ENCODE measurements at places on chromosomes 1 and 21.

- no peak overlapping the region for H3K27ac ChIP-seq
- H3K4me1 ChIP-seq = no peaks in the 10 kb centered on the region
- H3K27me3 ChIP-seq = peaks cover 8% of the 10 kb centered on the region
Measured at GRCh38 chr1:18160290-18160942, 52.8 kb downstream of the IGSF21 start.

DNA sequence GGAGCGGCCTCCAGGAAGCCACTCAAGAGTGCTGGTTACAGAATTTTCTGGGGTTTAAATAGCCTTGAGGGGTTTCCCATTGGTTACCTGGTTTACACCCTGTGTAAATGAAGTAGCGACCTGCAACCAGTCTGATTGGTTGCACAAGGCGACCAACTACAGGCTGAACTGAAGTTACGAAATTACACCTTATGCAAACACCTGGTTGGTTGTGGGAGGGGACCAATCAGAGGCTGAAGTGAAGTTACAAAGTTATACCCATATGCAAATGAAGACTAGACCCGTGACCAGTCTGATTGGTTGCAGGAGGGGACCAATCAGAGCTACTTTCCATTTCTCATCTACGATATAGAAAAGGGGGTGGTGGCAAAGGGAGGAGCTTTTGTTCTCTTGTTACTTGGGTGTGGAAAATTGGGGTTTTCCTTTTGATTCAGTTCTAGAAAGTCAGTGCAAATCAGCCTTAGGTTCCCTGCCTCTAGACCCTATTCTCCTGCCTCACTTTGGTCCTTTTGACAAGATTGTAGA lies 22.2 kb upstream of the C1orf174 start:
- no peaks in the 10 kb centered on the region for H3K27me3 ChIP-seq
- DNase-seq = no peak
- no peaks in the 10 kb centered on the region for H3K4me1 ChIP-seq
- no peak overlapping the region for H3K4me3 ChIP-seq

- no peak for DNase-seq
- no peaks in the 10 kb centered on the region for H3K27me3 ChIP-seq
- no peak overlapping the region for H3K27ac ChIP-seq
- H3K36me3 ChIP-seq = no peaks in the 10 kb centered on the region
- H3K4me1 ChIP-seq = no peaks in the 10 kb centered on the region
- no peak overlapping the region for H3K4me3 ChIP-seq
Measured at GRCh38 chr1:191558379-191558778, 599.9 kb upstream of the RGS18 start.

DNA sequence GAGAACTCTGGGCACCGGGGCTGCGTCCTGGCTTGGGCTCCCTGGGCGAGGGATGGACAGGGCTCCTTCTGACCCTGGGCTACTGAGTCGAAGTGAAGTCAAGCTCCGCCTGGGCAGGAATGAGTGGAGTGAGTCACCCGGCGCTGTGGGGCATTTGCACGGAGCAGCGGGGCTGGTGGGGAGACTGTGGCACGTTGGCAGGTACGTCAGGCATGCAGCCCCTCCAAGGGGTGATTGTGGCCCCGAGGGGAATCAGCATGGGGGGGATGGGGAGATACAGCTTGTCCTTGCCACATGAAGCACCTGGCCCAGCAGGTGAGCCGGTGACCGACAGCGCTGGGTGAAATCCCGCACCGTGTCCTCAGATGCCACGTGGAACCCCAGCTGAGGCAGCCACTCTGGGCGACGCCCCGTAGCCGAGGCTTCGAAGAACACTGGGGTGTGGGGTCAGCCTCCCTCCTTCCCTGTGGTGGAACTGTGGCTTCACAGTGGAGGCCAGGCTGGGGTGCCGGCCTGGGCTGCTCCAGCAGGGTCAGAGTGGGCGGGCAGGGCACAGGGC lies 62.3 kb downstream of the COL18A1 start:
- no peak overlapping the region for H3K27ac ChIP-seq
- no peak overlapping the region for H3K4me3 ChIP-seq
- peak; percentile 72 for DNase-seq
- H3K4me1 ChIP-seq = peaks cover 3% of the 10 kb centered on the region
- no peaks in the 10 kb centered on the region for H3K36me3 ChIP-seq

- no peaks in the 10 kb centered on the region for H3K4me1 ChIP-seq
- no peak overlapping the region for H3K4me3 ChIP-seq
- no peaks in the 10 kb centered on the region for H3K36me3 ChIP-seq
- no peak for DNase-seq
- no peaks in the 10 kb centered on the region for H3K27me3 ChIP-seq
- H3K27ac ChIP-seq = no peak overlapping the region
Measured at GRCh38 chr21:29704719-29705118, 235.1 kb downstream of the GRIK1 start.

GRCh38 chr1:154970631-154971340 lies at the start of gene SHC1:
Gene SHC1, minus strand, starts transcription at chr1:154970747. Its CDS starts 221 bp downstream, at chr1:154970526.
- peaks cover 35% of the 10 kb centered on the region for H3K36me3 ChIP-seq
- H3K4me1 ChIP-seq = peaks cover 67% of the 10 kb centered on the region
- H3K27ac ChIP-seq = peak within 1 kb of the TSS; percentile 100
- DNase-seq = peak; percentile 92

DNA sequence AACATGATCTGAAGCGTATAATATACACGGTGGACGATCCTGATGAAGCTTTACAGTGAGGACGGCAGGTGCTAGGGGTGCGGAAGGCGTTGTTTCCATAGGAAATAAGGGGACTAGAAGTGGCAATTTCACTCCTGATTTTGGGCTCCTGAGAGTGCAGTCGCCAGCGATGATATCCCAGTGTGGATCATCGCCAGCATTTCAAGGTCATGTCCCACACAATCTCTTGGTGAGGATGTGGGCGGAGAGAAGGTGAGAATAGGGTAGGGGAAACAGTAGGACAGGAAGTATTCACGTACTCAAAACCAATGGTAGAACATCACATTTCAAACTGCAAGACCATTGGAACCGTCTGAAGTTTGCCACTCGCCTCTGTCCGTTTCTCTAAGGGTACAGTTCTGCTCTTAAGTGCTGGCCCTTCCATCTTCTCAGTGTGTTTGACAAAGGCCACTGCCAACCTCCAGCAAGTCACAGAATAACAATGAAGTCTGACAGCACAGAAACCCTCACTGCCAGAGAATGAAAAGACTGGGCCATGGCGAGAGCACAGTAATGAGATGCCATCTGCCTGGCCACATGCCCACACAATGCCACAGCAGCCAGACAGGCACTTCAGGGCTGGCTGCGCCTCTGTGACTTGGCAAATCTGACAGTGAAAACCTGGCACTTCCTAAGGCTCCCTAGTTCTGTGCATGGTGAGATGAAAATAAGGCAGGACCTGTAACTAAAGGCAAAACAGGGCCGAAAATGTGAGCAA lies 27.9 kb downstream of the PCSK9 start:
- peak; percentile 32 for DNase-seq
- H3K27ac ChIP-seq = no peak overlapping the region
- H3K4me3 ChIP-seq = no peak overlapping the region
- H3K4me1 ChIP-seq = no peaks in the 10 kb centered on the region
- no peaks in the 10 kb centered on the region for H3K27me3 ChIP-seq
- peaks cover 67% of the 10 kb centered on the region for H3K36me3 ChIP-seq

GRCh38 chr1:60280256-60280655 lies 206.7 kb upstream of the C1orf87 start:
- H3K4me3 ChIP-seq = no peak overlapping the region
- no peaks in the 10 kb centered on the region for H3K27me3 ChIP-seq
- no peaks in the 10 kb centered on the region for H3K36me3 ChIP-seq
- H3K4me1 ChIP-seq = peaks cover 18% of the 10 kb centered on the region
- peak overlapping the region; percentile 4 for H3K27ac ChIP-seq
- DNase-seq = no peak

GRCh38 chr21:29312981-29313380 lies 14.3 kb downstream of the BACH1 start:
- no peaks in the 10 kb centered on the region for H3K36me3 ChIP-seq
- no peak for DNase-seq
- no peaks in the 10 kb centered on the region for H3K27me3 ChIP-seq
- H3K4me1 ChIP-seq = peaks cover 49% of the 10 kb centered on the region
- H3K4me3 ChIP-seq = no peak overlapping the region
- H3K27ac ChIP-seq = no peak overlapping the region

DNA sequence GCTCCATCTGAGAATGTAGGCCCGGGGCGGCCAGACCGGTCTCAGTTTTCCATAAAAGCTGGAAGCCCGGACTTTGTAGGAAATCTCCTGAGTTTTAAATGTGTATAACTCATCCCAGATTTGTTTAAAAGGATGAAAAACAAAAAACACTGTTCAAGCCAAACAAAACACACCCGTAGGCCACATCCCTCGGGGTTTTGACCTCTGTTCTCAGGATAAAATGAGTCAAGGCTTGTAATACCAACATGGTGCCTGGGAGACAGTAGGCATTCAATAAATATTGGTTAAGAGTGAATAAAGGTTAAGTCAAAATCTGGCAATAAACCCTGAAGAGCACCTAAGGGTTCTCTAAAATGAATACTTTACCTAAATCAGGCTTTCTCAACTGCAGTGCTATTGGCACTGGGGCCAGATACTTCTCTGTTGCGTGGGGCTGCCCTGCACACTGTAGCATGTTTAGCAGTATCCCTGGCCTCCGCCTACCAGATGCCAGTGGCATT lies 55.0 kb downstream of the KAZN start:
- DNase-seq = no peak
- H3K27ac ChIP-seq = no peak overlapping the region
- no peaks in the 10 kb centered on the region for H3K36me3 ChIP-seq
- peaks cover 9% of the 10 kb centered on the region for H3K4me1 ChIP-seq
- no peaks in the 10 kb centered on the region for H3K27me3 ChIP-seq

Data from spleen (tissue), 13 donors.